Stomach (tissue), 19 donors: ENCODE measurements at places on chromosomes 12 and 14.

- DNase-seq = no peak
These were observed 300 bp downstream of the SSH1 start for GRCh38 chr12:108857158-108857407.

DNA sequence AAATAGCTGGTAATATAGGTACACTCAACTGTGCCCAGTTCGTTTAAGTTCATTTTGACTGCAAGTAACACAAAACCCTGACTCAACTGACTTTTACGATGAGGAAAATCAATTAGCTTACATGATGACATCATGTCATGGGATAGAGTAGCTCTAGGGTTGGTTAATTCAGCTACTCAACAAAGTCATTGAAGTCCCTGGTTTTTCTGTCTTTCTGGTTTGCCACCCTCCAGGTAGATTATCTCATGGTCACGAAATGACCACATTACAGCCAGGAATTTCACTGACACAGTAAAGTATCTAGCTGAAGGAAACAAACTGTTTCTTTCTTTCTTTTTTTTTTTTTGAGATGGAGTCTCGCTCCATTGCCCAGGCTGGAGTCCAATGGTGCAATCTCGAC lies 68.5 kb upstream of the FUT8 start:
- no peak for DNase-seq

- DNase-seq = no peak
These were observed 8.8 kb upstream of the BICDL1 start for GRCh38 chr12:119980242-119980641.

GRCh38 chr14:65345266-65345665 lies 67.3 kb upstream of the FUT8 start:
- DNase-seq = no peak

GRCh38 chr12:64660237-64661018 lies 50.1 kb downstream of the RASSF3 start:
- no peak for DNase-seq

DNA sequence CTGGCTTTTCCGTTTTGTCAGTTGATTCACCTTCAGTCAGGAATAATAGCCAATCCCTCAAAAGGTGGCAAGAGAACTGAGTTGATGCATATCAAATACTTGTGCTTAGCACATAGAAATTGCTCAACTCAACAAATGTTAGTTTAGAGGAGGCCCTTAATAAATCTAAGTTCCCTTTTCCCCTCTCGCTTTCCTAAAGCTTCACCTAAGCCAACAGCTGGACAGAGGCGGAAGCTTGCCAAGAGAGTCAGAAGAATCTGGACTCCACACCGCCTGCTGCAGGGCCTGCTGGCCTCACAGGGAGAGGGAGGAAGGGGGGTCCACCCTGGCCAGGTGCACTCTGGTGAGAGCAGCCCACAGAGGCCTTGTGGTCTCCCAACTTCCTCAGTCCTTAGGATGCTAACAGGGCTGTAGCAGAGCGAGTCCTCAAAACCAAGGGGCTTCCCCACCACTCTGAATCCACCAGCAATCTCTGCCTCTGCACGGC lies 213.1 kb downstream of the CHST11 start:
- DNase-seq = peak; percentile 59

DNA sequence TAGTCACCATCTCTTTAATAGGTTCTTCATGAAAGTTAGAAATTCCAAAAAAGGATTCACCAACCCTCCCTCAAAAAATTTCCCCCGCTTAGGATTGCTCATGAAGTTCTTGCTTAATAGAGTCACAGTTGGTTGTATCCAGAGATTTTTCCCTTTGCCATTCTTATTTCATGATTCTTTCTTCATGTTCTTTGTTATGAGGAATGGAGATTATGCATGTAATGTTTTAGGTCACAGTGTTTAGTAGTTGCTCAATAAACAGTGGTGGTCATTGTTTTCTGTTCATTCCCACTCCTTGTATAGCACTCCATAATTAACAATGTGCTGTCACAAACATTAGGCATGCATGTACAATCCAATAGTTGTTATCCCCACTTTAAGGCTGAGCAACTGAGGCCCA lies 51.2 kb upstream of the RTRAF start:
- DNase-seq = no peak

DNA sequence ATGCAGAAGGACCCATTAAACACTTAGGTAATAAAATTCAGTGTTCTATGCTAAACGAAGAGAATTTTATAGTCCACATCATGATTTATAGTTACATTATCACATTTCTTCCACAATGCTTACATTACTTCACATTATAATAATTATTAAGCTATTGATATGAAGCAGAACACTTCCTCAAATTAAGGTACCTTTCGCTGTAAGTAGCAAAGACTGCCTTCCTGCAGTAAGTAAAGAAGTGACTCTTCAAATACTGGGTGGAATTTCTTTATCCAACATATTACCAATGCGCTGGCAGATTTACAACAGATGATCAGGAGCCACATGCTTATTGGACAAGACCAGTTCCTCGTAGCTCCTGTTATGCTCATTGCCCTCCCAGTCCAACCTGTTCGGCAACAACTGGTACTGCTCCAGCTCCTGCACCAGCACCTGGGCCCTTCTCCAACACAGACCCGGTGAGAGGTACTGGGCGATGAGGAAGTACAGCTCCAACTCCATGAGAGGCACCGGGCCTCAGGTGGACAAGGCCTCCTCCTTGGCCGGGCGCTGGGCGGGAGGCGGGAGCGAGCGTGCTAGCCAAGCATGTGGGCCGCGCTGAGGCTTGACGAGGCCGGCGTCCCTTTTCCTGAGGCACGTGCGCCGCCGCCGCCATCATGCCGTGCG lies 210.7 kb upstream of the ATP2B1 start:
- DNase-seq = peak; percentile 30

DNA sequence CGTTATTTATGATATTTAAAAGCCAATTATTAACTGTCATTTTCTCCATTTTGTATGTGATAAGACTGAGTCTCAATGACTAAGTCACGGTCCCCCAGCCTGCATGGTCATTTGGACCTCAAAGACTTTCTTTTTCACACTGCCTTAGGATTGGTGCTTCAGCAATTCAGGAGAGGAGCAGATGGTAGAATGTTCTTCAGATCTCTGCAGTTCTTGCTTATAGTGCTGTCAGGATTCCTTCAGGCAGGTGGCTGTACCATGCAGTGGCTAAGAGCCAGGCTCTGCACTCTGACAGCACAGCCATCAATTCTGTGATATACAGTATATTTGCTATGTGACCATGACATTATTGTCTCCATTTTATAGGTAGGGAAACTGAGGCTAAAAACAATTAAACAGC lies 18.7 kb downstream of the SSPN start:
- no peak for DNase-seq

GRCh38 chr12:115840159-115840558 lies 437.3 kb downstream of the MED13L start:
- no peak for DNase-seq

GRCh38 chr12:52418576-52419110 lies 12.5 kb upstream of the KRT82 start:
- DNase-seq = no peak

DNA sequence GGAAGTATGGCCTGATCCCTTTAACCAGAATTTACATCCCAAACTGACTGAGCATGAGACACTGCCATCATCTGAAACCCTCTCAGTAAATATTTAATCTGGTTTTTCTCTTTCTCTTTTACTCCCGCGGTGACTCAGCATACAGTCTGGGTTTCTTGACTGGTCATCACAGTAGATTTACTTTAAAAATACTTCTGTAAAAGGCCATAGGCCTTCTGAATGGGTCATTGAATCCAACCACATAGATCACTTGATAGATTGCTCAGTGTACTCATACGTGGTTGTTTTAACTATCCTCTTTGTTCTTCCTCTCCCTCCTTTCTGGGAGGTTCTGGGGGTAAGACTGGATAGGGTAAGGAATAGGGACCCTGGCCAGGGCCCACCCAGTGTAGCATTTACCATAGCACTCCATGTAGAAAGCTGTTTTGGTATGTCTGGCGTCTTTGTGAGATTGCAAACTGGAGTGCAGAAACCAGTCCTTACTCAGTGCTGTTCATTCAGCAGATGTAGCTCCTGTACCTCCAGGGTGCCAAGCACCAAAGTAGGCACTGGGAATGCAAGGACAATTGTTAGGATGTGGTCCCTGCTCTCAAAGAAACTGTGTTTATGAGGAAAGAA lies 165.7 kb downstream of the SRGAP1 start:
- DNase-seq = no peak

GRCh38 chr12:92270521-92270920 lies 124.9 kb upstream of the BTG1 start:
- no peak for DNase-seq

- no peak for DNase-seq
These were observed 450.6 kb downstream of the DPF3 start for GRCh38 chr14:72443256-72443655.

DNA sequence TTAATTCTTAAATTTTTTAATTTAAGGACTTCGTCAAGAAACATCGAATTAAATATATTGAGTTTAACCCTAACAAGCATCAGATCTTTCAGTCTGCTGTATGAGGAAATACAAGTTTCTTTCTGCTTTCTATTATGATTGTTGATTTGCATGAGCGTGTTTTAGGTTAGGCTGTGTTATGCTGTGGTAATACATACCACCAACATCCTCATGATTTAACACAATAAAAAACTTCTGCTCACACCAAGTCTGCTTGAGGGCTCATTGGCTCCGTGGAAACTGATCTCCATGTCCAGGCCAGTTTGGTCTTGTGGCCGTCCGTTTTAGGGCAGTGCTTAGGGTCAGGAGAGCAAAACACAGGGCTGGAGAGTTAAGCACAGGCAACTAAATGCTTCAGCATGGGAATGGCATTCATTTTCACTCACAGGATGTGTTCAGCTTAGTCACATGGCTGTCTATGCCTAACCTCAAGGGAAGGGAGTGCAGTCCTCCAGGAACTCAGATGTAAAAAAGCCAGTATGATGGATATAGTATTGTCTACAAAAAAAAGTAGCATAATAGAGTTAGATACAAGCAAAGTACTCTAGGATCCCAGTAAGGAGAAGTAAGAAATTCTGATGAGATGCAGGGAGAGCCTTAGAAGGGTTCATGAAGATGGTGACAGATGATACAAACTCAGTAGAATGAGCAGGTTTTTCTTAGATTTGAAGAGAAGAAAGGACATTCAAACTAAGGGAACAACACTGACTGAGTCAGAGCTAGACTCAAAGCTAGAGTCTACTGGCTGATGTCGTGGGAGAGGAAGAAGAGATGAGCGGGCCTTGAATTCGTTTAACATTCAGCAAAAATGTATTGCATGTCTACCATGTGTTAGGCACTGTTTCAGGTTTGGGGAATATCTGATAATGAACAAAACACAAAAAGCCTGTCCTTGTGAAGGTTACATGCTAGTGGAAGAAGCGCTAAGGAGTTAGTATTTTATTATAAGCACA lies 16.3 kb downstream of the MARK3 start:
- DNase-seq = peak; percentile 27
